GM19239 (cell line): ENCODE measurements at places on chromosomes 1 and 21.
A peak's percentile ranks its signal among the peaks of the same experiment; 100 is the strongest.

GRCh38 chr1:19525607-19526545 lies 40.5 kb upstream of the CAPZB start:
- DNase-seq: no peak

- DNase-seq: no peak
Measured at GRCh38 chr1:80251171-80251570, 1244.6 kb upstream of the ADGRL4 start.

DNA sequence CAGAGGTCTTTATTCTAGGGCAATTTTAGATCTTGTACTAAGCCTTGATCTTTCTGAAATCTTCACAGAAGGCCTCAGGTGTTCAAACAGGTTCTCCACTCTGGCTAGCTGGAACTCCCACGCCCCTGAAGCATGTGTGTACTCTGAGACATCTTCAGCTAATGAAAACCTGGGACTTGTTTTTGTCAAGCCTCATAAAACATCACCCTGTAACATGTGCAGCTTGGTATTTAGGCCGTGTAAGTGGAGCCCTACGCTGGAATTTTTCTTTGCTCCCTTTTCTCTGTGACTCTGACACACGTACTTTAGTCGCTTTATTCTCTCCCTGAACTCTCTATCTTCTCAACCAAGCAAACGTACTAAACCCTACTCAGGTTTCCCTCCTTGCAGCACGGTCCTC lies 701.9 kb upstream of the ZP4 start:
- DNase-seq: no peak

GRCh38 chr21:32712043-32712442 lies 15.8 kb downstream of the SYNJ1 start:
- DNase-seq: peak; percentile 28
